T-helper 17 cell (primary cell): ENCODE measurements at places on chromosomes 1 and 21.

- H3K27ac ChIP-seq: no peak overlapping the region
- DNase-seq: no peak
- H3K4me3 ChIP-seq: no peak overlapping the region
These were observed 7.2 kb upstream of the GUCA2B start for GRCh38 chr1:42145764-42146625.

- no peaks in the 10 kb centered on the region for H3K27me3 ChIP-seq
- no peak overlapping the region for H3K4me3 ChIP-seq
- H3K4me1 ChIP-seq: peaks cover 3% of the 10 kb centered on the region
- no peak for DNase-seq
These were observed 135.4 kb downstream of the NTNG1 start for GRCh38 chr1:107276247-107276646.

DNA sequence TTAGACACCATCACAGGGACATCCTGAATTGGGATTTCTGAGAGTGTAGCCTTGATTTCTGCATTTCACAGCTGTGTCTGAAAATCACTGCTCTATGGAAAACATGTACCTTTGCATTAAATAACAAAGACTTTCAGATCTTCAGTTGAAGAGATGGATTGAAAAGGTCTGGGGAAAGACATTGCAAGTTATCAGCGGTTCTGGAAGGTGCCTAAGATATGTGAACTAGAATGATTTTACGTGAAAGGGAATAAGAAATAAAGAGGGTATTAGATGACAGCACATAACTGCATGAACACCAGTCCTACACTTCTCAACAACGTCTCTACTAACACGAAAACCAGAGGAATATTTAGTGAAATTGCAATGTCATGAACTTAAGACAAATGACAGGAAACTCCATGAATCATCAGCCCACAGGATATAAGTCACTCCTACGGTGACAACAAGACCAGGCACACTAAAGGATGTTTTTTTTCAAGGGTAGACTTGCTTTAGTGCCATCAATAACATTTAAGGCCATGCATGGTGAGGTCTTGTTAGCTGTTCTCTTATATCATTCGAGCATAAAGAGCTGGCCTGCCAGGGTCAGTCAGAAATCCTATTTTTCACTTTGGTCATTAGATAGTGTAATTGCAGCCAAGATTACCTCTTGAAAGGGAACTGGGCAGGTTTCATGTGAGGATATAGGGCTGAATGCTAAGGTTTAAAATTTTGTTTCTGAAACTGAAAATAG, 283.1 kb downstream of the GRIK1 start:
- peaks cover 4% of the 10 kb centered on the region for H3K4me1 ChIP-seq
- H3K4me3 ChIP-seq: no peak overlapping the region
- H3K36me3 ChIP-seq: no peaks in the 10 kb centered on the region
- H3K27me3 ChIP-seq: no peaks in the 10 kb centered on the region
- no peak for DNase-seq

- no peak for DNase-seq
- H3K4me3 ChIP-seq: no peak overlapping the region
- H3K36me3 ChIP-seq: no peaks in the 10 kb centered on the region
- no peak overlapping the region for H3K27ac ChIP-seq
These were observed 30.2 kb downstream of the PRDX6 start for GRCh38 chr1:173507205-173507846.

- no peaks in the 10 kb centered on the region for H3K36me3 ChIP-seq
- H3K27me3 ChIP-seq: peaks cover 6% of the 10 kb centered on the region
- peak overlapping the region; percentile 19 for H3K4me3 ChIP-seq
- H3K27ac ChIP-seq: peak overlapping the region; percentile 70
These were observed 65.4 kb downstream of the TOMM20 start for GRCh38 chr1:235063068-235063765.

DNA sequence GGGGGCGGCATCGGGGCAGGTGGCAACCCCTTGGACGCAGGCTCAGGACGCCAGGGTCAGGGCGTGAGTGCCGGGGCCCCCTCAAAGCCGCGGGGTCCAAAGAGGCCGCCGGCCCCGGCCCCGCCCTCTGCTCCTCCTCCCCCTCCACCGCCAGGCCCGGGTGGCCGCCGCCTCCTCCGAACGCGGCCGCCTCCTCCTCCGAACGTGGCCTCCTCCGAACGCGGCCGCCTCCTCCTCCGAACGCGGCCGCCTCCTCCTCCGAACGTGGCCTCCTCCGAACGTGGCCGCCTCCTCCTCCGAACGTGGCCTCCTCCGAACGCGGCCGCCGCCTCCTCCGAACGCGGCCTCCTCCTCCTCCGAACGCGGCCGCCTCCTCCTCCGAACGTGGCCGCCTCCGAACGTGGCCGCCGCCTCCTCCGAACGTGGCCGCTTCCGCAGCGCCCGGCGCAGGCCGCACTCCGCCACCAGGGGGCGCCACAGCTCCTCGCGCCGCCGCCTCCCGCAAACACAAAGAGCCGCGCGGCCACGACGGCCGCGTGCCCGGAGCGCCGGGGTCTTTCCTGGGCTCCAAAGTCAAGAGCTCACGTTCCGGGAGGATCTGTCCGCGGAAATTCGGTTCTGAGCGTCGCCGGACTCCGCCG, 19.3 kb upstream of the SAMD11 start:
- peak; percentile 77 for DNase-seq
- H3K4me3 ChIP-seq: peak overlapping the region; percentile 79
- H3K4me1 ChIP-seq: peaks cover 9% of the 10 kb centered on the region
- H3K27me3 ChIP-seq: peaks cover 35% of the 10 kb centered on the region
- H3K36me3 ChIP-seq: peaks cover 2% of the 10 kb centered on the region

DNA sequence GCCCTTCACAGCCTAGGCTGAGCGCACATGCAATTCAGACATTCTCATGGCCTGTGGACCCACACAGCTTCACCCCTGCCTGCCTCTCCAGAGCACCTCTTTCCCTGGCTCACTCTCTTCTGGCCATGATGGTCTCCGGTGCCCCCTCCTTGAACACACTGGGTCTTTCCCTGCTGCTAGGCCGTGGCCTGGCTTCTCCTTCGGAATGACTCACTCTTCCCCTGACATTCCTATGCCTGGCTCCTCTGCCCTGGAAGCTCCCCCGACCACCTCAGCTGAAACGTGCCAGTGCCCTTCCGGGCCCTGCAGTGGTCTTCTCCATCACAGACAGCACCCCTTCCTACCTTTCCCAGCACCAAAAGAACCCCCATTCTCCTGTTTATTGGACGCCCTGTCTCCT, 28.3 kb downstream of the EPHA8 start:
- no peaks in the 10 kb centered on the region for H3K36me3 ChIP-seq
- DNase-seq: no peak
- H3K27me3 ChIP-seq: peaks cover 39% of the 10 kb centered on the region
- peaks cover 4% of the 10 kb centered on the region for H3K4me1 ChIP-seq
- H3K4me3 ChIP-seq: no peak overlapping the region

DNA sequence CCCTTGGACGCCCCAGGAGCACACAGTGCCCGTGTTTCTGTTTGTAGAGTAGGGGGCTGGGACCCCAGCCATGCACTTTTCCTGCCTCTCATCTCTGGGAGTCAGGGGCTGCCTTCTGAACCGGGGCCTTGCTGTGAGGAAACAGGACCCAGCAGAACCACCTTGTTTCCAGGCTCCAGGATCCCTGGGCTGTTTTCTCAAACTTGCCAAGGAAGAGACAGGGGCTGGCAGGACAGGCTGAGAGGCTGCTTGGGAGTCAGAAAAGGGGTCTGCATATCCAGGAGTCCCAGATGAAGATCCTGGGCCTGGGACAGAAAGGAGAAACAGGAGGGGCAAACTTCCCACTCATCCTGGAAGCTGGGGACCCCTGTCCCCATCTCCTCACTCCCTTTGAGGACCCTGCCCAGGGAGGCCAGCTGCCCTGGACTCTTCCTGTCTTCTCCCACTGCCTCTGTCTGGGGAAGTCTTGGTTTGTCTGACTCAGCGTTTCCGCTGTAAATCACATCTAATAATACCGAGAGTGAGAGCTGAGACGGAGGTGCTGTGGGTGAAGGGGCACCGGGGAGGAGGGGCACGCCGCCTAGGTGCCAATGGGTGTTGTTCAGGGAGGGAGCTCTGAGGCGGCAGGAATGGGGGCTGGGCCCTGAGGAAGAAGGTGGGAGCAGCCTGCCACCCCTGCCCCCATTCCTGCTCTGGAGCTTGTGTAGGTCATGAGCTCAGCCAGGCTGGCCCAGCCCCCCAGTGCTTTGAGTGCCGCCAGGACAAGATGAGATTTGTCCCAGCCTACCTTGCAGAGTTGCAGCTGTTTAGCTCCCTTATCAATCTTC, 16.7 kb downstream of the POU3F1 start:
- no peak for DNase-seq
- peak overlapping the region; percentile 64 for H3K4me3 ChIP-seq
- no peak overlapping the region for H3K27ac ChIP-seq
- peaks cover 23% of the 10 kb centered on the region for H3K4me1 ChIP-seq

DNA sequence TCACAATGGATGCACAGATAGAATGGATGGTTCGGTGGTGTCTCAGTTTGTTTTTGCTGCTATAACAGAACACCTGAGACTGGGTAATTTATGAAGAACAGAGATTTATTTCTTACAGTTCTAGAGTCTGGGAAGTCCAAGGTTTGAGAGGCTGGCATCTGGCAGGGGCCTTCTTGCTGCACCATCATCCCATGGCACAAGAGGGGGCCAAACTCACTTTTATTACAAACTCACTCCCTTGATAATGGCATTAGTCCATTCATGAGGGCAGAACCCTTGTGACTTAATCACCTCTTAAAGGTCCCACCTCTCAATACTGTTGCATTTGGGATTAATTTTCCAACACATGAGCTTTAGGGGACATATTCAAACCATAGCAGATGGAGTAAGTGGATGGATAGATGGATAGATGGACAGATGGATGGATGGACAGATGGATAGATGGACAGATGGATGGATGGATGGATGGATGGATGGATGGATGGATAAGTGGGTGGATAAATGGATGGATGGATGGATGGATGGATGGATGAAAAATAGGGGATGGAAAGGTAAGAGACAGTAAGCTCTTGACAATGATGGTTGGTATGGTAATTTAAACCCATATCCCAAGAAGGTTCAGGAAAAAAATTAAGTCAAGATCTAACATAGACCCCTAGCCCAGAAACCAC, 16.5 kb downstream of the CAMK2N1 start:
- DNase-seq: no peak
- peaks cover 61% of the 10 kb centered on the region for H3K27me3 ChIP-seq
- H3K4me1 ChIP-seq: peaks cover 2% of the 10 kb centered on the region
- H3K4me3 ChIP-seq: no peak overlapping the region
- no peaks in the 10 kb centered on the region for H3K36me3 ChIP-seq
- H3K27ac ChIP-seq: no peak overlapping the region

GRCh38 chr21:37009740-37010341, 3.3 kb downstream of the RIPPLY3 start:
- peaks cover 2% of the 10 kb centered on the region for H3K36me3 ChIP-seq
- DNase-seq: peak; percentile 63

DNA sequence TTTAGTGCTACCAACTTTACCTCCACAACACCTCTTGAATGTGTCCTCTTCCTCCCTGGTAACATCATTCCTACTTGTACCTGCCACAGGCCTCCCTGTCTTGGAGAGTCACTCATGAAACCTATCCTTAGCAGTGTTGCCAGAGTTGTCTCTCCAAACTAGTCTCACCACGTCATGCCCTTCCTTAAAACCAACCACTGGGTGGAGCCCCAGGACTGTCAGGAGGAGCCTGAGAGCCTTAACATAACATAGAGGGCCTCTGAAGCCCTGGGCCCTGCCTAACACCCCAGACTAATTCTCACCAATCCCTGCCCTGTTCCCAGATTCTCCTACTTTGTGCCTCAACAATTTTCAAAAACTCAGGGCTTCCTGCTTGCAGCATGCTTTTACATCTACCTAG, 65.3 kb downstream of the ZNF697 start:
- H3K27me3 ChIP-seq: peaks cover 13% of the 10 kb centered on the region
- H3K27ac ChIP-seq: no peak overlapping the region
- H3K36me3 ChIP-seq: no peaks in the 10 kb centered on the region
- H3K4me1 ChIP-seq: no peaks in the 10 kb centered on the region
- no peak for DNase-seq

DNA sequence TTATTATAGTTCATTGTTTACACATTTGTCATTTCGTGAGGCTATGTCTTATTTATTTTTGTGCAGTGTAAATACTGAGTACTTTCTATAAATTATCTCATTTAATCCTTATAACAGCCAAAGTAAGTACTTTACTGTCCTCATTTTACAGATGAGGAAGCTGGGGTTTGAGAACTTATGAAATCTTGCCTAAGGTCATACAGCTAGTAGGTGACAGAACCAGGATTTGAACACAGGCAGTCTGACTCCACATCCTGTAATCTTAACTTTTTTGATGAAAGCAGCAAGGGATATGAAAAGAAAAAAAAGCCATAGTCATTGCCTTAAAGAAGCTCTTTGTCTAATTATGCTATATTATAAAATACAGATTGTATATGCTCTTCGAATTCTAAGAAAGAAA, 107.1 kb upstream of the BMP8A start:
- H3K27ac ChIP-seq: no peak overlapping the region
- no peak for DNase-seq
- no peak overlapping the region for H3K4me3 ChIP-seq
- H3K4me1 ChIP-seq: peaks cover 4% of the 10 kb centered on the region
- no peaks in the 10 kb centered on the region for H3K36me3 ChIP-seq

GRCh38 chr1:203512848-203513584, 19.1 kb downstream of the OPTC start:
- H3K4me3 ChIP-seq: peak overlapping the region; percentile 36
- H3K36me3 ChIP-seq: peaks cover 5% of the 10 kb centered on the region
- H3K27me3 ChIP-seq: peaks cover 31% of the 10 kb centered on the region
- H3K4me1 ChIP-seq: peaks cover 21% of the 10 kb centered on the region

GRCh38 chr1:183572721-183573120, 17.5 kb downstream of the NCF2 start:
- DNase-seq: no peak
- H3K4me1 ChIP-seq: peaks cover 2% of the 10 kb centered on the region
- no peak overlapping the region for H3K4me3 ChIP-seq
- H3K27me3 ChIP-seq: no peaks in the 10 kb centered on the region

DNA sequence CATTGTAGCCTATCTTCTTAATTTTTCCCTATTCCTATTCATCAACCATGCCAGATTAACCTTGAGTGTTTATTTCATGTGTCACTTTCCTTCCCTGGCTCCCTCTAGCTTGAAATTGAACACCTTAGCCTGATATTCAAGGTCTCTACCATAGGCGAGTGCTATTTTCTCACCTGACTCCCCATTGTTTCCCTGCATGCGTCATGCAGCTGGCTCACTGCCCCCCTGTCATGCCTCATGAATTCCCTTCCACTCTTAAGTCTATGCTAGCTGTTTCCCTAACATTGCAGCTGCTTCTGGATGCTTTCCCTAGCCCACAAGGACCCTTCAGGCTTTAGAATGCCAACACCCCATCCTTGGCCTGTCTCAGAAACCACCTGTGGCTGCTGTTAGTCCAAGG, 56.7 kb upstream of the CD1D start:
- peaks cover 2% of the 10 kb centered on the region for H3K36me3 ChIP-seq
- no peak for DNase-seq
- H3K4me3 ChIP-seq: no peak overlapping the region
- peaks cover 5% of the 10 kb centered on the region for H3K4me1 ChIP-seq
- H3K27me3 ChIP-seq: peaks cover 61% of the 10 kb centered on the region

GRCh38 chr1:172002725-172003345, 161.5 kb downstream of the DNM3 start:
- no peak for DNase-seq
- H3K27me3 ChIP-seq: no peaks in the 10 kb centered on the region
- H3K4me3 ChIP-seq: no peak overlapping the region
- no peaks in the 10 kb centered on the region for H3K36me3 ChIP-seq

GRCh38 chr1:220803401-220804201, 16.9 kb downstream of the MTARC1 start:
- no peak for DNase-seq
- H3K4me3 ChIP-seq: no peak overlapping the region
- no peak overlapping the region for H3K27ac ChIP-seq
- H3K36me3 ChIP-seq: peaks cover 2% of the 10 kb centered on the region
- no peaks in the 10 kb centered on the region for H3K4me1 ChIP-seq
